ENCODE measurements at places on chromosomes 16 and 17.
A peak's percentile ranks its signal among the peaks of the same experiment; 100 is the strongest.

DNA sequence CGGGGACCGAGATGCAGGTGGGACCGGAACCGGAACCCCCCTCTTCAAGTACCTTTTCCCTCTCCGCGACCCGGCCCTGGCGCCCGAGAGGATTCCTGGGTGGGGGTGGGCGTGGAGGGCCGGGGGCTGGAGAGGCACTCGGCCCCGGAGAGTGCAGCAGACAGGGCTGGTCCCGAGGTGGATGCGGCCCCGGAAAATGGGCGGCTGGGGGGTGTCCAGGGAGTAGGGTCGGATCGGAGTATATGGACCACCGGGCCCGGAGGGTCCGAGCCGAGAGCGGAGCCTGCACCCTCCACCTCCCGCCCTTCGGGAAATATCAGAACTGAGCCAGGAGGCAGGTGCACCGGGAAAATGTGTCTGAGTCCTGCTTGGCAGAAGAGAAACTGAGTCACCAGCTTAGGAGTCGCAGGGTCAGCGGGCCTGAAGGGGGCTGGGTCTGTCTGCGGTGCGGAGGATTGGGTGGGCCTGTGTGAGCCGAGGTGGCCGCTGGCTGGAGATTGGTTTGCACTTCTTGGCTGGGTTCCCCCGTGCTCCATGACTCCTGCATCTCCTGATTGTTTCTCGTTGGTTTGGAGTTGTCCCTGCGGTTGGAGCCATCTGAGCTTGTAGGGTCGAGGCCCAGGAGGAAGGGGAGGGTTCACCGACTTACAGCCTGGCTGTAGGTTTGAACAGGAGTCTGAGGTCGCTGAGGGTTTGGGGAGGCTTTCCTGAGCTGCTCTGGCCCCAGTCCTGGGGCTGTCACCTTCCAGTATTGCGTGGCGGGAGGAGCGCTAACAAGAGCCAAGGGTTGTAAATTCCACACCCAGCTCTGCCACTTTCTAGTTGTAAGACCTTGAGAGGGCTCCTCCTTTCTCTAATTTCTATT lies 518 bp downstream of the SH2B1 start:
- no peak for DNase-seq

DNA sequence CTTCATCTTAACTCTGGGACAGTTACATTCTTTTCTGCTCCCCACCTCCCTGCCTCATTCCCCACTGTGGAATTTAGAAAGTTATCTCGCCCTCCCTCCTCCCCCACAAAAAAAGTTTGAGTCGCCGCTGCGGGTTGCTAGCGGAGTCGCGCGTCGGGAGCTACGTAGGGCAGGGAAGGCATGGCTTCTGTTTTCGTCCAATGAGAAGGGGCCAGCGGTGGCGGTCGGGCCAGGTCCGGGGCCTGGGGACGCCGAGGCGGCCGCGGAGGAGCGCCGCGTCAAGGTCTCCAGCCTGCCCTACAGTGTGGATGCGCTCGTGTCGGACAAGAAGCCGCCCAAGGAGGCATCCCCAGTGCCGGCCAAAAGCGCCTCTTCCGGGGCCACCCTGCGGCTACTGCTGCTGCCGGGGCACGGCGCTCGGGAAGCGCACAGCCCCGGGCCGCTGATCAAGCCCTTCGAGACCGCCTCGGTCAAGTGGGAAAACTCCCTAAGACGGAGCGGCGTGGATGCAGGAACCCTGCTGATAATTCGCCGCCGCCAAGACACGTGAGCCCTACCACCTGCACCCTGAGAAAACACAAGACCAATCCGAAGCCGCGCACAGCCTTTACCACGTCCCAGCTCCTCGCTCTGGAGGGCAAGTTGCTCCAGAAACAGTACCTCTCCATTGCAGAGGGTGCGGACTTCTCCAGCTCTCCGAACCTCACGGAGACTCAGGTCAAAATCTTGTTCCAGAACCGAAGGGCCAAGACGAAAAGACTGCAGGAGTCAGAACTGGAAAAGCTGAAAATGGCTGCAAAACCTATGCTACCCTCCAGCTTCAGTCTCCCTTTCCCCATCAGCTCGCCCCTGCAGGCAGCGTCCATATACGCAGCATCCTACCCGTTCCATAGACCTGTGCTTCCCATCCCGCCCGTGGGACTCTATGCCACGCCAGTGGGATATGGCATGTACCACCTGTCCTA lies 8.9 kb downstream of the OR4D1 start:
- peak; percentile 44 for DNase-seq

- no peak for DNase-seq
These were observed 48.0 kb downstream of the BAHCC1 start for GRCh38 chr17:81443269-81443668.

DNA sequence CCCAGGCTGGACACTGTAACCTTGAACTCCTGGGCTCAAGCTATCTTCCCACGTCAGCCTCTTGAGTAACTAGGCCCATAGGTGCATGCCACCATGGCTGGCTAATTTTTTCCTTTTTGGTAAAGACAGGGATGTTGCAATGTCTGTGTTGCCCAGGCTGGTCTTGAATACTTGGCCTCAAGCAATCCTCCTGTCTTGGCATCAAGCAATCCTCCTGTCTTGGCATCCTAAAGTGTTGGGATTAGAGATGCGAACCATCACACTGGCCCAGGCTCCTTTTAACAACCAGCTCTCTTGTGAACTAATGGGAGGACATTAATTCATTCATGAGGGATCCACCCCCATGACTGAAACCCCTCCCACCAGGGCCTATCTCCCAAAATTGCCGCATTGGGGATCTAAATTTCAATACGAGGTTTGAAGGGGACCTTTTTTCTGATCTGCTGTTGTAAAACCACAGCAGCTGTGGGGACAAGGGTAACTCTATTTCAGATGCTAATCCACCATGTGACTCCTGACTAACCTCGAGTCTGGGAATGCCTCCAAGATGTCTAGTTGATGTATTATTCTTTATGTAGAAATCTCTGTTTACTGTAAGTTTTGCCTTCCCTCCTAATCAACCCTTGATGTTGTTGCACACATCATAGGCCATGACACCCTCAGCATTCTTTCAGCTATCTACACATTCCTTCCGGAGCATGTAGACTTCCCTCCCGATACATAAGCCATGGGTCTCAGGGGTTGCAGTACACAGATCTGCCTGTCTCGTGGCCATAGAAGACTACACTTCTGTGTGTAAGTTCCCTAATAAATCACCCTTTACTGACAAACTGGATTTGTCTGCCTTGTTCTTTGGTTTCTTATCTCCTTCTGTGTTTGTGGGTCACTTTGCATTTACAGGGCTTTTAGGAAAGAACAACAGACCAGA lies 37.6 kb downstream of the RNF112 start:
- no peak for DNase-seq

- no peak for DNase-seq
These were observed 95.7 kb downstream of the CACNG1 start for GRCh38 chr17:67139784-67140665.

GRCh38 chr17:73096211-73096610 lies 3.7 kb upstream of the SLC39A11 start:
- no peak for DNase-seq
